ENCODE measurements at places on chromosomes 7 and 10. TPM values are rescaled to one million over a fixed set of nuclear protein-coding genes. Genes with fewer than 3 reads are reported as not detected.

Gene CNNM1
- total RNA-seq, result 0.36 TPM

Gene CYP3A5
- total RNA-seq, result not detected

Gene SLC29A4
- total RNA-seq, result 9.7 TPM

Gene MYH16
- total RNA-seq, result not detected

Gene ZNF853
- 16.2 TPM for total RNA-seq

Gene UTF1
- not detected for total RNA-seq

Gene HTR5A
- total RNA-seq, result not detected

- H3K4me1 ChIP-seq, result peaks cover 16% of the 10 kb centered on the region
- no peak for DNase-seq
- H3K27me3 ChIP-seq, result no peaks in the 10 kb centered on the region
Observed at GRCh38 chr10:94500063-94500462, 45.5 kb upstream of the HELLS start.

GRCh38 chr7:107850216-107850615, 40.8 kb upstream of the DLD start:
- H3K4me3 ChIP-seq, result no peak overlapping the region
- peaks cover 20% of the 10 kb centered on the region for H3K27me3 ChIP-seq
- H3K27ac ChIP-seq, result no peak overlapping the region
- no peak for DNase-seq

GRCh38 chr7:141533149-141533949, 17.9 kb upstream of the AGK start:
- peak overlapping the region; percentile 22 for H3K27ac ChIP-seq
- peaks cover 22% of the 10 kb centered on the region for H3K27me3 ChIP-seq
- H3K4me1 ChIP-seq, result peaks cover 5% of the 10 kb centered on the region
- peak overlapping the region; percentile 33 for H3K4me3 ChIP-seq

DNA sequence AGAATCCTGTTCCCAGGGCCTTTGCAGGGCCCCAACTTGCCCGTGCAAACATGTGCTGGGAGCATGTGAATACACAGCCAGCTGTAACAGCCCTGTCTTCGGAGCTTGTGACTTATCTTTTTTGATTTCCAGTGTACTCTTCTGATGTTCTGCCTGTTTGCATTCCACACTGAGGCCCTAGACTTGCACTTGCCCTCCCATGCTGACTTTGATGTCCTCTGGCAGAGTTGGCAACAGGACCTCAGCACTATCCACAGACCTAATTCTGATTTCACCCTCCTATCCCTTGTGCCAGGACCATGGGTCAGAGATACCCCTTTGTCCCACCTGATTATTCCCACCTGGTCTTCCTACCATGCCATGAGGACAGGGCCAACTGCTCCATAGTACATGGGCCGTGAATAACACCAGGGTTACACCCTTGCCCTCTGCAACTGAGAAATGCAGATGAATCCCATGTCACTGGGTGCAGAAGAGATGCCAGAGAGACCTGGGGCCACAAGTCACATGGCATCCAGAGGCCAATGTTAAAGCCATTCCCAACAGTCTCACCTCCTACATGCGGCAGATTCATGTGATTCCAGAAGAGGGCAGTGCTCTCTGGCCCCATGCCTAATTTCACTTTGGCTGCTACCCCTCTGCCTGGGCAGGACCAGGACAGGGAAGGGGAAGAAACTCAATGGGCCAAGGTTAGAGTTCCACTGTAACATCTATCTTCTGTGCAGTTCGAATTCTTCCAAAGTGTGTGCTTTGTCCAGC, 43.0 kb downstream of the SCRN1 start:
- H3K27me3 ChIP-seq, result no peaks in the 10 kb centered on the region
- peaks cover 3% of the 10 kb centered on the region for H3K4me1 ChIP-seq
- H3K27ac ChIP-seq, result no peak overlapping the region

DNA sequence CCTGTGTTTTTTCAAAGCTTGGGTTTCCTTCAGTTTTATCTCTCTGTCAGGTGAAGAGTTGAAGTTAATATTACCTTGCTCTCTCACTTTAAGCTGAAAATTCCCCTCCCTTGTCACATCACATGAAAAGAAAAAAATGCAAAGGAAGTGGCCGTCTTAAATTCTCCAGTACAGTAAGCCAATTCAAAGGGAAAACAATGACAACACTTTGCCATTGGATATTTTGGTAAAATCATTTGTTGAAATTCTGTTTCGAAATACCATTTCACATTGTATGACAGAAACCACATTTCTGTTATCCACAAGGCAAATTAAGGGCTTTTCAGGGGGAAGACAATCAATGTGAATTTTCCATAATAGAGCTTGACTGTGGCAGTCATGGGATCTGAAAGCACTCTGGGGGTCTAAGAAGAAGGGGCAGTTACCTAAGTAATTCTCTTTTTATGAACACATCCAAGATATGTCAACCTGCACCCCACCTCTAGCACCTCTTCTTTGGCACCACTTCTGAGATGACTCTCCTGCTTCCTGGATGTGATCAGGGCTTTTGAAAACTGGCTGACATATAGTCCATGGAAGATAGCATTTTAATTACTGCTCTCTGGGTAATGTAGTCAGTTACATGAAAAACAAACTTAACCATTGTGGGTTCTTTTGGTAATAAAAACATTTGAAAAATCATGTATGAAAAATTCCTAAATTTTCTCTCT, 63.8 kb downstream of the ENTPD1 start:
- no peaks in the 10 kb centered on the region for H3K27me3 ChIP-seq
- H3K27ac ChIP-seq, result no peak overlapping the region
- DNase-seq, result no peak

GRCh38 chr10:112546474-112546873, 99.5 kb downstream of the VTI1A start:
- peaks cover 2% of the 10 kb centered on the region for H3K36me3 ChIP-seq
- peak overlapping the region; percentile 79 for H3K27ac ChIP-seq
- no peak overlapping the region for H3K4me3 ChIP-seq
- DNase-seq, result no peak
- H3K27me3 ChIP-seq, result no peaks in the 10 kb centered on the region

GRCh38 chr7:49159536-49159935, 235.2 kb downstream of the CDC14C start:
- H3K27me3 ChIP-seq, result no peaks in the 10 kb centered on the region
- H3K36me3 ChIP-seq, result no peaks in the 10 kb centered on the region
- no peak overlapping the region for H3K4me3 ChIP-seq
- H3K27ac ChIP-seq, result no peak overlapping the region
- H3K4me1 ChIP-seq, result no peaks in the 10 kb centered on the region

DNA sequence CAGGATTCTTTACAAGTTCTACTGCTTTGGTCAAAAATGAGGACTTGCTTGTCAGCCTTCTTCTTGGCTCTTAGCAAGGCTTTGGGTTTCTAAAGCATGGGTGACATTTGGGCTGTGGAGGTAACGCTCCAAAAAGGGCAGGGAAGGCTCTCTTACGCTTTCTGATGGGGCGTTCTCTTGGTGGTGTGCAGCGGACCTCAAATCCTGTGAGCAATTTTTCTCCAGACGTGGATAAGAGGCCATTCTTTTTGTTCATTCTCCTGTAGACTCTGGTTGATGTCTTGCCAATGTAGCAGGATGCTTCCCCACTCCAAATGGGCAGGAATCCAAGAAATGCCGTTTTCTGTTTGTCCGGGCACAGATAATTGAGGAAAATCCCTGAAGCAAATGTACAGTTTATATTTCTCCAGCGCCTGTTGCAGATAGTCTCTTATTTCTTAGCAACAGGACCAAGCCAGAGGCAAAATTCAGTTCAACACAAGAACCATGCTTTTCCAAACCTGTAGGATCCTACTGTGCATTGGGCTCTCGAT, 138.4 kb upstream of the NFE2L3 start:
- no peaks in the 10 kb centered on the region for H3K4me1 ChIP-seq
- H3K4me3 ChIP-seq, result no peak overlapping the region

GRCh38 chr10:101597091-101597900, 9.2 kb downstream of the DPCD start:
- no peak overlapping the region for H3K4me3 ChIP-seq
- H3K27me3 ChIP-seq, result no peaks in the 10 kb centered on the region
- no peaks in the 10 kb centered on the region for H3K36me3 ChIP-seq
- no peaks in the 10 kb centered on the region for H3K4me1 ChIP-seq
- DNase-seq, result no peak

- H3K4me3 ChIP-seq, result no peak overlapping the region
- H3K27me3 ChIP-seq, result no peaks in the 10 kb centered on the region
- DNase-seq, result no peak
- peaks cover 55% of the 10 kb centered on the region for H3K36me3 ChIP-seq
Observed at GRCh38 chr10:93357680-93358079, 124.5 kb downstream of the MYOF start.

DNA sequence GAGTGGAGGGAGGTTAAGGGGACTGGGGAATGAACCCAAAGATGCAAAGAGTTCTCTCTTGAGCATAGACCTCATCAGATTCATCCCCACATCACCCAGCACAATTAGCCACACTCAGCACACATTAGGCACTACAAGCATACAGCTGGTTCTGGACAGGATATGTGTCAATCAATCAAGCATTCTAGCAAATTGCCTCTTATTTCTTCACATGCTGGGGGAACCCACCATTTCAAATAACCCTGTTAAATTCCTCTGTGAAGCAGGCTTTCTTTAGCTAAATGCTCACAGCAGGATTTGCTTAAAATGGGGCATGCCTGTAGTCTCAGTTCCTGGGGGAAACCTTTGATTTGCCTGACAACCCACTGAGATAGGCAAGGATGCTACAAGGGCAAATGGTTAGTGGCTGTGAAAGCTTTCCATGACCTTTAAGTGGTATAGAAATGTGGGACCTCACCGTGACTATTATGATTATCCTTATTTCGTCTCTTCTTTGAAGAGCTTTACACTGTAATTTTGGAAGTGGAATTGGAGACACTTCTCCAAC, 193.4 kb upstream of the ZMIZ1 start:
- peaks cover 4% of the 10 kb centered on the region for H3K36me3 ChIP-seq
- peaks cover 4% of the 10 kb centered on the region for H3K27me3 ChIP-seq
- H3K27ac ChIP-seq, result no peak overlapping the region
- no peak overlapping the region for H3K4me3 ChIP-seq

GRCh38 chr10:9390516-9390915, 1336.0 kb downstream of the GATA3 start:
- no peak for DNase-seq
- peaks cover 1% of the 10 kb centered on the region for H3K36me3 ChIP-seq
- no peaks in the 10 kb centered on the region for H3K4me1 ChIP-seq
- H3K4me3 ChIP-seq, result no peak overlapping the region
- peak overlapping the region; percentile 8 for H3K27ac ChIP-seq
- H3K27me3 ChIP-seq, result peaks cover 2% of the 10 kb centered on the region

- H3K27me3 ChIP-seq, result no peaks in the 10 kb centered on the region
- H3K36me3 ChIP-seq, result peaks cover 4% of the 10 kb centered on the region
- no peak for DNase-seq
- no peak overlapping the region for H3K4me3 ChIP-seq
- H3K4me1 ChIP-seq, result peaks cover 24% of the 10 kb centered on the region
- peak overlapping the region; percentile 83 for H3K27ac ChIP-seq
Observed at GRCh38 chr10:126421756-126422256, 33.5 kb upstream of the ADAM12 start.

- H3K4me1 ChIP-seq, result peaks cover 12% of the 10 kb centered on the region
- H3K27ac ChIP-seq, result no peak overlapping the region
- no peak for DNase-seq
- no peak overlapping the region for H3K4me3 ChIP-seq
- no peaks in the 10 kb centered on the region for H3K27me3 ChIP-seq
- peaks cover 2% of the 10 kb centered on the region for H3K36me3 ChIP-seq
Observed at GRCh38 chr7:131183611-131184119, 144.0 kb upstream of the MKLN1 start.

- H3K27ac ChIP-seq, result no peak overlapping the region
- peaks cover 63% of the 10 kb centered on the region for H3K27me3 ChIP-seq
- H3K4me1 ChIP-seq, result peaks cover 8% of the 10 kb centered on the region
- no peak overlapping the region for H3K4me3 ChIP-seq
- H3K36me3 ChIP-seq, result no peaks in the 10 kb centered on the region
Observed at GRCh38 chr10:6049031-6049400, 13.2 kb downstream of the IL2RA start.

DNA sequence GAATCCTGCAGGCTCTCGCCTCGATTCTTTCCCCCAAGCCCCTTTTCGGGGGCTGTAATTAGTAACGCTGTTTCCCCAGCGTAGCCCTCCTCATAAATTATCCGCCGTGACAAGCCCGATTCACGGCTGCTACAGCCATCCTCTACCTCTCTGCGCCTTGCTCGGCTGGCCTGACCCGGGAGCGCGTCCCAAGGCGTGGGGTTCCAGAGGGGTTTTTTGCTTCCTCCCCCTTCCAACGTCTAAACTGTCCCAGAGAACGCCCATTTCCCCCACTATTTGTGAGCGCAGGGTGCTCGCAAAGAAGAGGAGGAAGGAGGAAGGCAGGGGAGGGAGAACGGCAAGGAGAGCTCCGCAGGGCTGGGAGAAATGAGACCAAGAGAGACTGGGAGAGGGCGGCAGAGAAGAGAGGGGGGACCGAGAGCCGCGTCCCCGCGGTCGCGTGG, 880 bp downstream of the HOXA5 start:
- H3K4me3 ChIP-seq, result peak overlapping the region; percentile 51
- peaks cover 10% of the 10 kb centered on the region for H3K4me1 ChIP-seq
- no peak for DNase-seq

DNA sequence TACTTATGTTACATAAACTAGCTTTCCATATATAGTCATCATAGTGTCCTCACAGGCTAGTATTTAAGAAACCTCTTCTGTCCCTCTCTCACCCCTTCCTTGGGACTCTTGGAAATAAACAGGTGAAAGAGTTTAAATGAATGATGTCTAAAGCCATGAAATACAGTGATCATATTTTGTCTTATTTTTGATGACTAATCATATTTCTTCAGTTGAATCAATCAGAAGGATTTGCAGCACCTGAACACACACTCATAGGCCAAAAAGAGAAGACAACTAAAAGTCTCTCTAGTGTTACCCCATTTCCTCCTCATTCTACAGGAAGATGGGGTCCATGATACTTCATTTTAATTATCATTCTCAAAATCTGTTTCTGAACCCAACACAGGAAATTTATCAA, 8.6 kb upstream of the ATAD1 start:
- H3K4me1 ChIP-seq, result no peaks in the 10 kb centered on the region
- H3K27me3 ChIP-seq, result peaks cover 2% of the 10 kb centered on the region
- DNase-seq, result no peak
- no peak overlapping the region for H3K4me3 ChIP-seq
- H3K27ac ChIP-seq, result no peak overlapping the region
- no peaks in the 10 kb centered on the region for H3K36me3 ChIP-seq

GRCh38 chr7:85019778-85020177, 167.1 kb downstream of the SEMA3D start:
- no peak overlapping the region for H3K27ac ChIP-seq
- no peak overlapping the region for H3K4me3 ChIP-seq
- H3K4me1 ChIP-seq, result peaks cover 5% of the 10 kb centered on the region
- H3K27me3 ChIP-seq, result no peaks in the 10 kb centered on the region
